Stimulated activated CD8-positive, alpha-beta memory T cell treated with anti-CD3 and anti-CD28 coated beads, Interleukin-15, amount 100 ng/mL, for 1 hour (primary cell): ENCODE measurements at places on chromosomes 7 and 10.

- DNase-seq: no peak
Observed at GRCh38 chr7:94710256-94710655, 54.3 kb upstream of the SGCE start.

DNA sequence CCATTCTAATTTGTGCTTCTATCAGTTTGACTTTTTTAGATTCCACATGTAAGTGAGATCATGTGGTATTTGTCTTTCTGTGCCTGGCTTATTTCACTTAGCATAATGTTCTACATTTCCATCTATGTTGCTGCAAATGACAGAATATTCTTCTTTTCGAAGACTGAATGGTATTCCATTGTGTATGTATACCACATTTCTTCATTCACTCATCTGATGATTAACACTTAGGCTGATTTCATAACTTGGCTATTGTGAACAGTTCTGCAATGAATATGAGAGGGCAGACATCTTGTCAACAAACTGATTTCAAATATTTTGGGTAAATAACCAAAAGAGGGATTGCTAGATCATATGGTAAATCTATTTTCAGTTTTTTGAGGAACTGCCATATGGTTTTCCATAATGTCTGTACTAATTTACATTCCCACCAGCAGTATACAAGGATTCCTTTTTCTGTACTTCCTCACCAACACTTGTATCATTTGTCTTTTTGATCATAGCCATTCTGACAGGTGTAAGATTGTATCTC is 52.9 kb downstream of the ZNF22 start:
- no peak for DNase-seq

DNA sequence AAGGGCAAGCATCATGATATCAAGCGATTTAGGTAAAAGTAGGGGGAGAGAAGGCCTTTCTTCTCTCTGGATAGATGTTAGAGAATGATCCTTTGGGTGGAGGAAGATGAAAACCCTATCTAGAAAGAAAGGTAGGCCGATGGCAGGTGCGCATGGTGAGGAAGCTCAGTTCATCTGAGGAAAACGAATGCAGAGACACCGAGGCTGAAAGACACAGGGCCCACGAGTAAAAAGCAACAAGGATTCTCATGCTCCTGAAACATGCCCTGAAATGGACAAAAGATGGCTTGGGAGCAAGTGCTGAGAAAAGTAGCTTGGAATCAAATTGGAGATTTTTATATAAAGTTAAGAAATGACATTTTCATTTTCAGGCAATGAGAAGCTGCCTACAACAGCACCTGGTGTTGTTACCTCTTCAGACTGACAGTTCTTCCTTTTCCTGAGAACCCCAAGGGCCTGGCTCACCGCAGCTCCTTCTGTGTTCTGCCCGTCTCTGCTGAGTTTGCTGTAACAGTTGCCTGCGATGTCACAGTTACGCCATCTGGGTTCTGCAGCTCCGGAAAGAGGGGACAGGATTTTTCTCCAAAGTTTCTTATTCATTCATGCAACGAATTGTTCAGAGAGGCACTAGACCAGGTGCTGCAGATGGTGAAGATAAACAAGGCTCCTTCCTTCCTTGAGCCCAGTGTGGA is 402.0 kb upstream of the KLF6 start:
- no peak for DNase-seq

DNA sequence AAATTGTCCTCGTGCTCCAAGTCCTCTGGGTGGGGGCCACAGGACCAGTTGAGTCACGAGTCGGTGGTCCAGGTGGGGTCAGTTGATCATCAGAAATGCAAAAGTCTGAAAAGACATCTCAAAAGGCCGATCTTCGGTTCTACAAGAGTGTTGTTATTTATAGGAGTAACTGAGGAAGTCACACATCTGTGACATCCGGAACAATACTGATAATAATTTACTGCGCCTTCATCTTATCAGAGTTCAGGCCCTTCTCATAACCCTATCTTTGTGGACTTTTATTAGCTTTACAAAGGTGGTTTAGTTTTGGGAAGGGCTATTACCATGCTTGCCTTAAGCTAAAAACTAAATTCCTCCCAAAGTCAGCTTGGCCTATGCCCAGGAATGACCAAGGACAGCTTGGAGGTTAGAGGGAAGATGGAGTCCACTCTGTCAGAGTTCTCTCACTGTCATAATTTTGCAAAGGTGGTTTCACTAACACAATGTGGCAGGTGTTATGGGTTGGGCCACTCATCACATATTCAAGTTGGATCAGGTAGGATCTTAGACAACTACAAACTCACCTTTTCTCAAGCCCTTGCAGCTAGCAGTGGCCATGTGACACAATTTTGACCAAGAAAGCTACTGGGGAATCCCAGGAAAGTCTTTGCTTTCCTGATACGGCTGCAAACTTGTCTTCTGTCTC is 54.7 kb upstream of the CHST3 start:
- no peak for DNase-seq

DNA sequence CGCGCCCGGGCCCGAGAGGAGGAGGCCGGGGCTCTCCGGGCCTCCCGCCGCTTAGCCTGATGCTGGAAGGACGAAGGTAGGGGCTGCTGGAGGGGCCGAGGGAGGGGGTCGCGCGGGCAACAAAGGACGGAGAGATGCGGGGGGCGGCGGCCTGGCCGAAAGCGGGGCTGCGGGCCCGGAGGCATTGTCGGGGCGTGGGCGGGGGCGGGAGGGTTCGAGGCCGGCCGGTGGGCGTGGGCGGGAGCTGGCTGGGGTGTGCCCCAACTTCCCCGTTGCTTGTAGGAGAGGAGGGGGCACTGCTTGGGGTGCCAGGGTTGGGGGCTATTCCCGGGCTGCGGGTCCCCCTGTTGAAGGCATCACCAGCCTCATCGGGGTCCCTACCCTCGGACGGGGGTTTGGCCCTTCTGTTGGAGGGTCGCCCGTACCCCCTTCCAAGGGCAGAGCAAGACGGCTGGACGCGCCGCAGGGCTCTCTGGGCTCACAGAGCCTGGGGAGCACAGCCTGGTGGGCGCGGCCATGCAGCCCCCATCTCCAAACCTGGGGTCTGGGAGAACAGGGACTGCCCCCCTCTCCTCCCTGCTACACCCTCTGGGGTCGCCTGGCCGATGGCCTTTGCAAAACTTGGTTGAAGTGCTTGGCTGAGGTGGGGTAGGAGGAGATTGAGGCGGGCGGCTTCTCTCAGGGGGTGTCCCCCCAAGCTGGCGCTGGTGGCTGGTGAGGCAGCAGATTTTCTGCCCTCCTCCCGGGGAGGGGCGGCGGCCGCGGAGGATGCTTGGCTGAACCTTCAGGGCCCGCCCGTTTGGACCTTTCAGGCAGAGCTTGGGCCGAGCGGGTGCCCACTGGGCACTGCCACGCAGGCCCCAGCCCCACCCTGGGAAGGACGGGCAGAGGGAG is 699 bp downstream of the CLIP2 start:
- peak; percentile 8 for DNase-seq

GRCh38 chr7:46968003-46968402 is 613.9 kb downstream of the TNS3 start:
- no peak for DNase-seq

- DNase-seq: no peak
Observed at GRCh38 chr7:74479961-74480829, 26.5 kb downstream of the GTF2IRD1 start.

DNA sequence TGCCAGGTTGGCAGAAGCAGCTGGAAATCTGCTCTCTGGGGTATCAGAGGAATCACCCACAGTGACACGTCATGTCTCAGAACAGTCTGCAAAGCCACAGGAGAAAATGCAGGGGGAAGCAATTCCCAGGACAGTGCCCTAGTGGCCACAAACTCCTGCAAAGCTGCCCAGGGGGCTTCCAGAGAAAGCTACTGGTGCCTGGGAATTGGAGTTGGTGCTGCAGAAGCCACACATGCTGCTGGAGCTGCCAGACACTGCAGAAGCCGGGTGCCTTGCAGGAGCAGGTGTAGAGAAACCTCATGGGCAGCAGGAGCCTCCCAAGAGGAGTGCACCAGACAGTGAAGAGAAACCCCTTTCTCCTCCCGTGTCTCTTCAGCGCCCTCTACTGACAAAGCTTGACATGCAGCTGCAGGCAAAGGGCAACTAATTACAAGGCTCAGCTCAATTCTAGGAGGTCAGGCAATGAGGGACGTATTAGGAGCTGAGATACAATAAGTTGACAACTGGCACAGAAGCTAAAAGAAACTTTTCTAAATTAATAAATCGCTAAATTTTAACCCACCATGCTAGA is 30.2 kb upstream of the NUB1 start:
- no peak for DNase-seq

GRCh38 chr7:11847336-11847735 is 15.3 kb upstream of the THSD7A start:
- DNase-seq: no peak

GRCh38 chr10:44010873-44011602 is 362.4 kb upstream of the ZNF32 start:
- no peak for DNase-seq

DNA sequence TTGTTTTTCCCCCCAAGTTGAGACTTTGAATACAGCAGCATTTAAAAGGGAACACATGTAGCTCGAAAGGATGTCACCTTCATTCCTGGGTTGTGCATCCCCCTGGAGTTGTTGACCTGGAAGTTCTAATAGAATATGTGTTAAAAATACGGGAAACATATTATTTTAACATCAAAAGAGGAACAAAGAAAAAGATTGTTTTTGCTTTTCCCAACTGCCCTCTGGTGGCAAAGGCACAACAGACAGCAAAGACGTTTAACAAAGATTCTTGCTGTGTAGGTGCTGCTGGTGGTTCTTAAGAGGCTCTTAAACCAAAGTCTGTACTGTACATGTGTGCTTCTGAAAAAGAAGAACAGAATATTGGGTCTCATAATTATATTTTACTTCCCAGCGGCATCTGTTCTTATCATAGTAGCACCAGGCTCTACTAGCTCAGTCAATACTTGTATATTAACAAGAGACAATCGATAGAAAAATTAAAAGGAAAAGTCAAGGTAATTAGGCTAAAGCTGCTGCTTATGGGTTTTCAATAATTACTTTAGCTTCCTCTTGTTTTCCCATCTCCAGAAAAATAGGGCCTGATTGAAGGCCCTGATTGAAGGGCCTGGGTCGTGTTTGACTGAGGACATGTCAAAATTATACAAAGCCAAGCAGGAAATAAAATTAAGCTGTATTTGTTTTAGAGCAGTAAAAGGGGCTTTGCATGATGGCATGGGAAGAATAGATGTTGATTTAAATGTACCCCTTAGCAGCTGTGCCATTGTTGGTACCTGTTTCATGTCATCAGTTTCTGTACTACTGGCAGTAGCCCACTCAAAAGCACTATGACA is 384.2 kb upstream of the LRGUK start:
- no peak for DNase-seq

- DNase-seq: no peak
Observed at GRCh38 chr7:24752073-24752800, 5.0 kb downstream of the GSDME start.

GRCh38 chr7:134945691-134946090 is 40.6 kb upstream of the AGBL3 start:
- no peak for DNase-seq
